ENCODE measurements at places on chromosomes 5 and 9.

- DNase-seq = no peak
Measured at GRCh38 chr9:113597390-113598241, 134.1 kb downstream of the RGS3 start.

DNA sequence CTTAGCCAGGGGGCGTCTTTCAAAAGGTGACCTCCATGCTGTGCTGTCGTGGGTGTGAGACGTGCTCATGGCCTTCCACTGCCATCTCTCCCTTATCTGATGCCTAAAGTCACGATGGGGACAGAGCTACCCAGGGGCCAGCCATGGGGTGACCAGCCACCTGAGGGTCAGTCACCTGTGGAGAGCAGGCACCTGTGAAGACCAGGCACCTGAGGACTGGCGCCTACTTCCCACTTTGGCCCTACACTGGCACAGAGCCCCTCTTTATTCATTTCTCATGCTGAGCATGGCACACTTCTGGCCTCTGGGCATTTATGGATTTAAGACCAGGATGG lies 6.4 kb upstream of the EXOC3 start:
- no peak for DNase-seq

GRCh38 chr5:73304381-73304780 lies 131.4 kb downstream of the TMEM174 start:
- no peak for DNase-seq

DNA sequence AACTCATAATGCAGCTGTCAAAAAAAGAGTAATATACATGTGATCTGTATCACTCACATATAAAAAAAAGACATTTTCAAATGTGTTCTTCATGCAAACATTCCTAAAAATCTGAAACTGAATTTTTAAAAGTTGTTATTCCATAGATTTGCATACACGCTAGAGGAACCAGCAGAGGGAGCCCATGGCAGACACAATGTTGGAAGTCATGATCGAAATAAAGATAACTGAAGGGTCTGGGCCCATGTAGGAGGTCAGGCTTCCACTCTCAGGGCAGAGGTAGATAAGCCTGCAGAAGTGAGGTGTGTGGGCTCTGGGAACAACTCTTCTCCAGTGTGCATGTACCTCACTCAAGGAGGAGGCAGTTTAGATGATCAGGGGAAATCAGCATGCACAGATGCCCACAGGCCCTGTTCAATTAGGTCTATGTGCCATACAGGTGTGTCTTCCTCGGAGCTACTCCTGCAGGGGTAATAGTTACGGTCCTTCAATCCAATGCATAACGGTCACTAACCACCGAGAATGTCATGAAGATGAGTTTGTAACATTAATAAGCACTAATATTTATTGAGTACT lies 208.6 kb downstream of the EPB41L4A start:
- DNase-seq = no peak

GRCh38 chr5:78958672-78959445 lies 26.3 kb downstream of the ARSB start:
- DNase-seq = no peak

GRCh38 chr9:131329241-131329641 lies 39.7 kb downstream of the PLPP7 start:
- DNase-seq = no peak

DNA sequence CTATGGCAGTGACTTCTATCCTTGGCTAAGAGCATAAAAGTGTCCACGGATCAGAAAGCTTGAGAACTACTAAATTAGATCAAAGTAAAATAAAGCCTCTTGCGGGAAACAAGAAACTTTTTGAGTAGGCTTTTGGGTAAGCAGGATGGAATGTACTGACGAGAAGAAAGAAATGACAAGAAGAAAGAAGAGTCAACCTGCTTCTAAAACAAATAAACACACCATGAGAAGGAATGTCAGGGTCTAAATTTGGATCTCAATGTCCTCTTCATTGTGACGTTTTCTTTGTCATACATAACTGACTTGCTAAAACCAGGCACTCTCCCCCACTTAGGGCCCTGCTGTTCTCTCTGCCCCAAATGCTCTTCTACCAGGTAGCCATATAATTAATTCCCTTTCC lies 290.1 kb upstream of the PTGER4 start:
- DNase-seq = no peak

DNA sequence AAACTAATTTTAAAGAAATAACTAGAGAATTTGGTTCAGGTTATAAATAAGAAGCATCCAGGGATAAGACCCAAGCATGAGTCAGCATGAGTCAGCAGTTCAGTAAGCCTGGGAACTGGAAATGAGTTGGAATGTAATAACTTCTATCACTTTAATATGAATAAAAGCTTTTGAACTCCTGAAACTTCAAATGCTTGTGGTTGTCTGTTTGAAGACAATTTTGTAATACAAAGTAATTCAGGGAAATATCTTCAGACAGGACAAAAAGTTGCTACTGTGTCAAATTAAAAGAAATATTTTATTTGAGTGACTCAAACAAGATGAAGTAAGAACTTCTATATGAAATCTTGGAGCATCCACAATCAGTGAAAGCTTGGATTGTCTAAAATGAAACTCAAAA lies 331.2 kb upstream of the DAB2 start:
- no peak for DNase-seq
